Spinal cord (tissue), 10 donors: ENCODE measurements at places on chromosomes 11 and 22. TPM values are rescaled to one million over a fixed set of nuclear protein-coding genes. Genes with fewer than 3 reads are reported as not detected.
A peak's percentile ranks its signal among the peaks of the same experiment; 100 is the strongest.

GRCh38 chr22:47621253-47621652, 858.8 kb downstream of the TBC1D22A start:
- no peak for DNase-seq

DNA sequence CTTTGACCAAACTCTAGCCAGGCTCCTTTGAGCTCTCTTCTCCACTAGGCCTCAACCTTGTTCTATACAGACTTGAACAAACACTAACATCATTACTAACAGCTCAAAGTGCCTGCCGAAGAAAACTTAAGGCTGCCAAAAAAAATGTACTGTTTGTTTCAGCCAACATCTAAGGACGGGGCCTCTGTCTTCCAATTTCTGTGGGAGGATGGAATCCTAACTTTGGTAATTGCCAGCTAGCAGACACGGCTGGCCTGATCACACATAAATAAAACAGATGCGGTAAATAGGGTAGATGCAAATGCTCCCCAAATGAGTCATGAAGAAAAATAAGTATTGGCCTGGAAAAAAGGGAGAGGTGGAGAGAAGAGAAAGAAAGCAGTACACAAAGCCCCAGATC, 394.3 kb downstream of the TMEM135 start:
- DNase-seq, result no peak

DNA sequence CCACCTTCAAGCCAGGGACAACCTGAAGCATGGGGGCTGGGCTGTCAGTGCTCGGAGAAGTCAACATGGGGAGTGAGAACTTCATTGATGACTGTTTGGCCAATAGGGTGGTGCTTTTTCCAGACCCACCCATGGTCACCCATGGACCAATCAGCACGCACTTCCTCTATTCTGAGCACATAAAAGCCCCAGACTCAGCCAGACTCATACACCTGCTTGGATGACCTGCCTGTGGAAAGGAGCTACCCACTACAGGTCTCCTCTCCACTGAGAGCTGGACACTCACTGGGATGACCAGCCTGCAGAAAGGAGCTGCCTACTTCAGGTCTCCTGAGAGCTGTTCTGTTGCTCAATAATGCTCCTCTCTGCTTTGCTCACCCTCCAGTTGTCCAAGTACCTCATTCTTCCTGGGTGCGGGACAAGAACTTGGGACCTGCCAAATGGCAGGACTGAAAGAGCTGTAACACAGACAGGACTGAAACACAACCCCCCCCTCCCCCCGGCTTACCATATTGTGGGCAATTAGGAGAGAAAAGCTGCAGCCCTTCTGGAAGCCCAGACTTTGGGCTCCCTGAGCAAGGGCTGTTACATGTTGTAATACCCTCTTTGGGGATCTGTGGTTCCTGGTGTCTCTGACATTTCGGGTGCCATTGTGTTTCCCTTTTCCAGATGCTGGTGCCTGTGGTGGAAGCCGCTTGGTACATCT, 44.4 kb upstream of the WNT11 start:
- no peak for DNase-seq

- no peak for DNase-seq
Measured at GRCh38 chr11:29127461-29127860, 889.4 kb downstream of the KCNA4 start.

GRCh38 chr11:11505190-11505589, 116.6 kb downstream of the GALNT18 start:
- no peak for DNase-seq

GRCh38 chr22:38233427-38233826, 31.6 kb downstream of the MAFF start:
- DNase-seq, result no peak

- no peak for DNase-seq
Measured at GRCh38 chr11:74466916-74467885, at the start of gene KCNE3. Gene KCNE3 (minus strand): TSS chr11:74467549. CDS start chr11:74457563, 9,986 bp downstream.

DNA sequence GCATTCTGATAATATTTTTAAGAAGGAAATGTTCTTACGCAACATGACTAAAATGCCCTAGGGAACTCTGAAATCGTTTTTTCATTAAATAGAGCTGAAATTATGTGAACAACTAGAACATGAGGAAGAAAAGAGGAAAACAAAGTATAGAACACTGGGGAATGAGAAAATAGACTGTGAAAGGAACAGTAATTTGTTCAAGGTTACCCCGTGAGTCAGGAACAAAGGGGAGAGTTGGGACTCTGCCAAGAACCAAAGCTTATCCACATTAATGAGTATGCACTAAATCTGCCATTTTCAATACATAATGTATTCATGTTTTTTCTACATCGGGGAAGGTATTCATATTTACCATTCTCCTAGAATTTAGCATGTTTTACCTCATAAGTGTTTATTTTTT, 961.8 kb upstream of the CCDC90B start:
- DNase-seq, result no peak

The NELL1 gene
- total RNA-seq, result 11.0 TPM

- no peak for DNase-seq
Measured at GRCh38 chr11:20451568-20451967, 64.1 kb downstream of the PRMT3 start.

The SLC35F2 gene
- 13.4 TPM for total RNA-seq

The GRIA4 gene
- 49.0 TPM for total RNA-seq

The MS4A4E gene
- total RNA-seq, result 0.50 TPM

DNA sequence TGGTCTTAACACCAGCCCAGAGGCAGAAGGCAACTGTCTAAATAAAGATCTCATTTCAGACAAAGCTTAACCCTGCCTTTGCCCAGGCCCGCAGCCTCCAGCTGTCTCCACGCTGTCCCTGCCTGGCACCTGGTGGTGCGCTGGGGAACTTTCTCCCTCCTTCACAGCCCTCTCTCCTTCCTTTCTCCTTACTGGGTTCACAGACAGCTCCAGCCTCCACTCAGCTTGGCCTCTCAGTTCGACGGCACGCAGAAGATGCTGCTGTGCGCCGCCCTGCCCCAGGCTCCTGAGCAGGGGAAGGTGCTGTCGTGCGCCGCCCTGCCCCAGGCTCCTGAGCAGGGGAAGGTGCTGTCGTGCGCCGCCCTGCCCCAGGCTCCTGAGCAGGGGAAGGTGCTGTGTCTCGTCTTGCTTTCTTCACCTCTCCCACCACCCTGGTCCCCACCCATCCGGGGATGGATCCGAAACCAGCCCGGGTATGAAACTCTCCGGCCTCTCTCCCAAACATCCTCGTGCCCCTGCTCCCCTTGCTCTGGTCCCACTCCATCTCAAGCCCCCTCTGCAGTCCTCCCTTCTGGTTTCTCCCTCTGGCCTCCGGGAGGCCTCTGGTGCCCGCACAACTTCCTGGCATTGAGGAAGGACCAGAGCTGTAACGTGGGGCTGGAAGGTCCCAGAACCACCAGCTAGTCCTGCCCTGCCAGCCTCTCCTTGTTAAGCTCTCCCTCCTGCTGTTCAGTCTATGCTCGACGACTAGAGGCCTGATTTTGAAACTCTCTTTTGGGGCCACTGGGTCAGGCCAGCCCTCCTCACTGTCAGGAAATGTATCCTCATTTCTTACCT, 22.9 kb upstream of the JAM3 start:
- DNase-seq, result peak; percentile 85

DNA sequence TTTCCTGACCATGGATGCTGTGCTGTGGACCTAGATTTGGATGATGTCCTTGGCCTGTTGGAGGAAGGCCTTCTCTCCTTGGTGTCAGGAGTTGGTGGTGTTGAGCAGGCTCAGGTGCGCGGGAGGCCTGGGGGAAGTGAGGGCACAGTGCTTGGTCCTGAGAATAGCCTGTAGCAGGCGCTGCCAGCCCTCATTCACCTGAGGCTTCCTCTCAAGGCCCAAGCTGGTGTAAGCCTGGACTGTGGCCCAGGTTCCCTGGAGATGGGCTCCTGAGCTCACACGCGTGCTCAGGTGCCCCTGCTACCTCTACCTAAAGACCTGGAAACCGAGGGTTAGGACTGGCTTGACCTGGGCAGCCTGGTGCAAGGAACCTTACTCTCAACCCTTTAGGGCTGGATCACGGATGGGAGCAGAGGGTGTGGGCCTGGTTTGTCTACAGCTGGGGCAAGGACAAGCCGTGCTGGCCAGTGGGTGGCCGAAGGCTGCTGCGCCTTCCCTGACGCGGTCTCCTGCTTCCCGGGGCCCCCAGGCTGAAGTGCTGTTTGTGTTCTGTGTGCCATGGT, 7.8 kb upstream of the GRAMD4 start:
- no peak for DNase-seq

The PRR33 gene
- total RNA-seq, result not detected

The MMP11 gene
- 4.3 TPM for total RNA-seq

DNA sequence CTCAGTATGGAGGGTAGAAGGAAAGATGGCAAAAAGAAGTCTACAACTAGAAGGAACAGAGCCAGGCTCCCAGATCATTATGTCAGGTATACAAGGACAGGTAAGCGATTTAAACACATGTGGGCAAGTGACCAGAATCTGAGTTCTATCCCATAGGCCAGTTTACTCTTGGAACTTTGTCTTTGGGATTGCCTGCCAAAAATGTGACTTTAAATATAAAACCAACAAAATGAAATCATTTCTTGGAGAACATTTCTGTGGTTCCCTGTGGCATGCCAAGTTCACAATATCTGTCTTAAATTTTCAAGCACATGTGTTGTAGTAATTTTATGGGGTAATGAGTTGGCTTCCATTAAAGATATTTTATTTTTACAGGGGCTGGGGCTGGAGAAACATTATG, 141.0 kb downstream of the SLC17A6 start:
- DNase-seq, result no peak
